ENCODE measurements at places on chromosomes 12 and 14.
A peak's percentile ranks its signal among the peaks of the same experiment; 100 is the strongest.

DNA sequence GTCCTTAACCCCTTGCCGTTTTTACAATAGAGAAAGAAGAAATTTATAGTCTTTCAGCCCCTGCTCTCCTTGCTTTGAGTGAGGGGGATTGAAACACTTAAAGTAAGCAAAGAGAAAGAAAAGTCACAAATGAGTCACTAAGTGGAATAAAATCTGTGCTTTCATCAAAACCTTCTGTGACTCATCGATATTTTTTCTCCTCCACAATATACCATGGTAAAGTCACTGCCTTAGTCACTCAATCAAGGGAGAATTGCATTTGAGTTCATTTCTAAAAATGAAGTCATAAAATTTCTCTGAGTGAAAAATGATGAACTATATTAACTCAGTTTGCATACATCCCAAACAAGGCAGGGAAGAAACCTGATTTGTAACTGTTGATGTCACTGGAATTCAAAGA, 470.3 kb downstream of the FOXG1 start:
- DNase-seq, result no peak

DNA sequence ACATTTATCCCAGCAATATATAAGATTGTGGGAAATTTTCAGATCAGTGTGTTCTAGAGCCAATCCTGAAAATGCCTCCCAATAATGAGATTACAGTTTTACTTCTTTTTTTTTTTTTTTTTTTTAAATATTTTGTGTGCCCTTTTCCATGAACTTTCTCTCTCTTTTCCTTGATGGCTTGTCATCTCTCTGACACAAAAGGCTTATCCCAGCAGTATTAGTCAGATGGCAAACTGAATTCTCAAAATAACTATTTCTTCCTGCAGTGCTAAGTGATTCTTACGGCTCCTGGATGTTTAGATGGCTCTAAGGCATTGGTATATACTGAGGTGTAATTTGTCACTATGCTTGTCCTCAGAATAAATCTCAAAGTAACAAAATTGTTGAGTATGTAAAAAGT, 86.7 kb downstream of the LRP6 start:
- no peak for DNase-seq

- no peak for DNase-seq
Observed at GRCh38 chr12:10102322-10102721, 3.5 kb upstream of the CLEC1A start.

DNA sequence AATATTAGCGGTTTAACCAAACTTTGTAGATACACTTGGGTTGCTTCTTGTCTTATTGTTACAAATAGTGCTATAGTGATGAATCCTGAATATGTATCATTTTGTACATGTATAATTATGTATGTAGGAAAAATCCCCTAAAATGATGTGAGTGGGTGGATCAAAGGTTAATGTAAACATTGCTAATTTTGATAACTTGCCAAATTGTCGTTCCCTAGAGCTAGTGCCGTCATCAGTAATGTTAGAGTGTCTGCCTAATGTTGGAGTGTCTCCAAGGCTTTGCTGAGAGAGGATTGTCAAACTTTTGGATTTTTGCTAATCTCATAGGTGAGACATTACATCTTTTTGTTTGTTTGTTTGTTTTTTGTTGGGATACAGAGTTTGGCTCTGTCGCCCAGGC, 44.4 kb downstream of the AEBP2 start:
- DNase-seq, result no peak

DNA sequence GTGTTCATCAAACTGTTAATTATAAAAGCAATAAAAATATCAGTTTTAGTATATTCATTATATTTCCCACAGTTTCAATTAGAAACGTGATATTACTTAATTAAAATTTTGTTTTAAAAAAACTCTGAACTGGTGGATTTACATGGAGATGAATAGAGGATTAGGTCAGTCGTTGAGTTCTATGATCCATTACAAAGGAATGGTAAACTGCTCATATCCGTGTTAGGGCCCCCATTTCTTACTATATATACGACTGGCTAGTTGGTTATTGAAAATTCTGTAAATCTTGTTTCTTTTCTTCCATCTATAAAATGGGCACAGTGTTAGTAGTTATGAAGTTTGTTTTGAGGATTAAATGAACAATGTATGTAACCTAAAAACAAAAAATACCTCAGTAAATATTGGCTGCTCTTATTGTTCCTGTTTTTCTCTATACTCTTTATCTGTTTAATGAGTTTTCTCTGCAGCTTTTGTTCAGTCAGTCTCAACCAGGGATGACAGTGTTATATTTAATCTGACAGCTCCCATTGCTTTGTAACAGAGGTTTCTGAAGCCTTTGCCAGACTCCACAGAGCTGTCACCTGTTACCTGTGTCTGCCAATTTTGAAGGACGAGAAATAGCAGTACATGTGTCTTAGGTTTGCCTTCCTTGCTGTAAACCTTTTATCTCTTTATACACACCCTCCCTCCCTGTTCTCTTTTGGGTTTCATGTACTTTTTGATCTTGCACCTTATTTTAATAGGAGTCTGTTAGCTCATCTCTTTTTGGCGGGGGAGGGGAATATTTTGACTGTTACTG, 41.5 kb downstream of the FRS2 start:
- no peak for DNase-seq

DNA sequence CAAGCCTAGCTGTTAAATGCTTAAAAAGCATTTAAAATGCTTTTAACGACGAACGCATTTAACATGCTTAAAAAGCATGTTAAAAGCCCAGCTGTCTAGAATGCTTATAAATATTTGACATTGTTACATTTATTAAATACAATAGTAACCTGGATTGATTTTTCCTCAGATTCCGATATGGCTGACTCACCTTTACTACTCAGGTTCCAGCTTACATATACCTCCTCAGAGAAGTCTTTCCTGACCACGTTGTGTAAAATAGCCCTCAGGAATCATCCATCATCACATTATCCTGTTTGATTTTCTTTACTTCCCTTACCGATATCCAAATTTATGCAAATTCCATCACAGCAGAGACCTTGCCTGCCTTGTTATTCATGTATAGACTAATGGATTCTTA, 51.4 kb downstream of the SLC41A2 start:
- DNase-seq, result no peak

GRCh38 chr14:79992407-79993198, 218.7 kb downstream of the DIO2 start:
- DNase-seq, result no peak

- DNase-seq, result no peak
Observed at GRCh38 chr12:75822416-75822815, 209.2 kb downstream of the PHLDA1 start.

GRCh38 chr14:37618498-37619028, 23.1 kb downstream of the TTC6 start:
- DNase-seq, result no peak

- no peak for DNase-seq
Observed at GRCh38 chr14:68924186-68925158, 54.6 kb downstream of the ACTN1 start.

DNA sequence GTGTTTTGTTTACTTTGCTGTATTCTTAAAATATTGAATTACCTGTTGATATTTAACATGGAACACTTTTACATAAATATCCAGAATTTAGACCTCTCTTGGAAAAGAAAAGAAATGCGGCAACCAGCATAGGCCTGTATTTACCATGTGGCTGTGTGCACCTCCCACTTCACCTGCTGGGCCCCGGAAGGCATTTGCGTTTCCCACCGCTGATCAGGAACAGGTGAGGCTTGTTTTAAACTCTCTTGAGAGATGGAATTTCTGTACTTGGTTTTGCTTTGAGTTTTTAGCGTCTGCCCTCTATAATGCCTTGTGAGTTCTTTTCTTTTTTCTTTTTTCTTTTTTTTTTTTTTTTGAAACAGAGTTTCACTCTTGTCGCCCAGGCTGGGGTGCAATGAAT, 124.2 kb downstream of the GLT1D1 start:
- no peak for DNase-seq

DNA sequence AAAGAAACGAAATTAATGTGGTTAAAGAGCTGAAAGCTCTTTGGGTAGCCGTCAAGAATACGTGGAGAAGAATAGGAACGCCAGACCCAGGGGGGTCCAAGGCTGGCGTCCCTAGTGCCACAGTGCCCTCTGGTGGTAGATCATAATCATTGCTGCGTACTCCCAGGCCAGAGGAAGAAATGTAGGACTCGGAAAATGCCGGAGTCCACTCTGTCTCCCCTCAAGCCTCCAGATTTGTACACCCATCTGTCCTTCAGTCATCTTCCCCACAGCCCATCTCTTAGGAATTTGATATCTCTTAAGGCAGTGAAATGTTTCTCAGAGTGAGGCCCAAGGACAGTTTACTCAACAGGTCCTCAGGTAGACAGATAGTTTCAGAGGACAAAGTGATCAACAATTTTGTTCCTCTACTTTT, 25.4 kb upstream of the PLEKHG6 start:
- DNase-seq, result peak; percentile 81

- no peak for DNase-seq
Observed at GRCh38 chr14:21262410-21262809, 6.8 kb downstream of the HNRNPC start.

- no peak for DNase-seq
Observed at GRCh38 chr12:6724409-6724797, 557 bp downstream of the COPS7A start.

- DNase-seq, result no peak
Observed at GRCh38 chr14:68692916-68693771, 99.7 kb downstream of the ZFP36L1 start.

DNA sequence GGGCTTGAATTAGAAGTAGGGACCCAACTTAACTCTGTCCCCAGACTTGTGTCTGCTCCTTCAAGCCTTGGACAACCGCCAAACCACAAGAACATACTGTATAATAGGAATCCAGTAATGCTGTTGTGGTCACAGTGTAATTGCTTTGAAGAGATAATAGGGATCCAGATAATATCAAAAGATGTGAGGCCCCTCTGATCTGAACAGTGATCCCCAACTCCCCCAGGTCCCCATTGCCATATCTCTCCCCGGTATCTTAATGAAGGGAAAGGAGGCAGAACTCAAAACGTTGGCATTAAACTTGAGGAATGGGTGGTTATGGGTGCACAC, 8.5 kb upstream of the PLEKHH1 start:
- no peak for DNase-seq

DNA sequence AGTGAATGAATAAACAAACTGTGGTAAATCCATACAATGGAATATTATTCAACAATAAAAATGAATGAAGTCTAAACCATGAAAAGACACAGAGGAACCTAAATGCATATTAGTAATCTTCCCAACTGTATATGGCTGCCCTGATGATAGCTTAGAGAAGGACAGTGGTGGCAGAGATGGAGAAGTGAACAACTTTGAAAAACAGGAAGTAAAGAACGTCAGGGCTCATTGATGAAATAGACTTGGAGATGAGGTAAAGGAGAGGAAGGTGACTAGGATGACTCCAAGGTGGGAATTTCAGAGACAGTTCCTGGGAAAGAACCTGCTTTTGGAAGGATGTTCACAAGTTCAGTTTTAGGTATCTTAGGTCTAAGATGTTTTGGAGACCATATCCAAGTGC, 36.3 kb upstream of the NT5DC3 start:
- DNase-seq, result no peak

DNA sequence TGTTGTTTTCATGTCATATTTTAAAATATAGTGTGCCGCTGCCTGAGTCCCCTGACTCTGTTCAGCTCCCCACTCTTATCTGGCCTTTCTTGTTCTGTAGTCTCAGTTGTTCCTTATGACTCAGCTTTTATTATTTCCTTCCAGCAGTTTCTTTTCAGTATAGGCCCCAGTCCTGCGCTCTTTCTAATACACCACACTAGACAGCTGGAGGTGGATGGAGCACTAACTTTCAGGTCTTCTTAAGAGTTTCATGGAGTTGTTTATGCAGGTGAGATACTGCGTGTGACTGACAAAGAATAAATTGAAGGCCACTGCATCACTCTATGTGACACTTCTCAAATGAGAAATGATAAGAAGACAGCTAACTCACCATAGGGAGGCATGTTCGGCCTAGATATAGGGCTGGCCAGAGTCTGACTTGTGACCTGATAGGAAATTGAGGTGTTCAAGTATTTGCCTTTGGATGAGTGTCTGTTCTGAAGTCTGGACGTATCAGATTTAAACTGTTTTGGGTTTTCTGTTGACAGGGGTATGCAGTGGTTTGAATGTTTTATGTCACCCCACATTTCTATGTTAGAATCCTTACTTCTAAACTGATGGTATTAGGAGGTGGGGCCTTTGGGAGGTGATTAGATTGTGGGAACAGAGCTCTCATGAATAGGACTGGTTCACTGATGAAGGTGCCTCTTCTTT, 60.8 kb upstream of the CLMN start:
- DNase-seq, result no peak

DNA sequence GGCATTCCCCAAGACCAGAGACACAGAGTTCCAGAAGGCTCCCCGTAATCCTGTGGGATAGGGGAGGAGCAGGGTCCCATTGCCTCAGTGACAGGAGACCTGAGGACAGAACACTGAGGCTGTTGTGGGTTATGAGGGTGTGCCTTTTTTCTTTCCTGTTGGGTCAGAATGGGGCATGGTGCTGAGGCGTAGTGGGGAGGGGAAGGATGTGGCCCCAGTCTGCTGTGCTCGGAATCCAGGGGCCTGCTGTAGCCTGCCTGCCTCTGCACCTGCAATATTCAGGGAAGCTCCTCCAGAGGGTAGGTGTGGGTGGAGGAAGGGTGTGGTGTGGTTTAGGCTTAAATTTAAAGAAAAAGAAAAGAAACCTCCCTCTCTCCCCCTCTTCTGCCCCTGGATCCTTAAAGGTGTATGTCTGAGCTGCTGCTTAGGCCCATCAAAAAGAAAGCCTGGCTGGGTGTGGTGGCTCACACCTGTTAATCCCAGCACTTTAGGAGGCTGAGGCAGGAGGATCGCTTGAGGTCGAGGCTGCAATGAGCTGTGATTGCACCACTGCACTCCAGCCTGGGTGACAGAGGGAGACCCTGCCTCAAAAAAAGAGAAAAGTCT, 18.7 kb downstream of the PLEKHG3 start:
- DNase-seq, result no peak

DNA sequence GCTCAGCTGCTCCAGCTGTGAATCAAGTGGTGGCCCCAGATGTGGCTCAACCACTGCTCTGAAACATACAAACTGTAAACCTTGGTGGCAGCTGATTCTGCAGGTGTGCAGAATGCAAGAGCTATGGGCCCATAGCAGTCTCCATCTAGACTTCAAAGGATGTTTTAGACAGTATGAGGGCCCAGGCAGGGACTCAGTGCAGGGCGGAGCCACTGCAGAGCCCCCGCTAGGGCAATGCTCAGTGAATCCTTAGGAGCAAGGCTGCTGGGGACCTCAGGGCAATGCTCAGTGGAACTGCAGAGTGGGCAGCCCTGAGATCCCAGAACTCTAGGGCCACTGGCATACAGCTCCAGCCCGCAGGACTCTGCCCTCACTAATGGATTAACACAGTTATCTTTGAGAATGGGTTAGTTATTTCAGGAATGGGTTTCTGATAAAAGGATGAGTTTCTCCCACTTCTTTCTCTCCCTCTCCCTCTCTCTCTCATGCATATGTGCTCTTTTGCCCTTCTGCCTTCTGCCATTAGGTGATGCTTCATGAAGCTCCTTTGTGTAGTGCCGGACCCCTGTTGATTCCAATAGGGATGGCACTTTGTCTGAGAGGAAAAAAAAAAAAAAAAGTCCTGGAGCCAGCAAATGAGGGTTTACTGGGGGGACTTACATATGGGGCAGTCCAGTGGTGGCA, 48.4 kb upstream of the JDP2 start:
- DNase-seq, result no peak

Measured in neural crest cell (in vitro differentiated cells).